NCI-H2081 treated with DMSO at 0.1 percent for 48 hours (cell line): ENCODE measurements at places on chromosomes 1 and 21.

- DNase-seq: no peak
Observed at GRCh38 chr1:6899621-6900020, 114.4 kb downstream of the CAMTA1 start.

DNA sequence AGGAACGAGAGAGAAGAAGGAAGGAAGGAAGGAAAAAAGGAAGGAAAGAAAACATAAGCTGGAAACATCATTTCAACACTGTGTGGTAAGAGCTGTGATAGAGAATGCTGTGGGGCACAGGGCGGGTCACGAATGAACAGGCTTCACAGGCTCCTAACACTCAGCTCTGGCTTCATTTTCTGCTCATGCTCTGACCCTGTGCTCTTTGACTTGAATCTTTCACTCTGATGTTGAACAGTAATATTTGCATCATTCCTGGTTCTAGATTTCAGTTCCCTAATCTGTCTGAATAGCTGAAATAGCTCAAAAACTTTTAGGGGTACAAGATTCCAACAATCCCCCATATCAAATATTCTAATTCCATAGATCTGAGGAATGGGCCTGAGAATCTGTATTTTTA is 207.3 kb downstream of the LHX8 start:
- no peak for DNase-seq

DNA sequence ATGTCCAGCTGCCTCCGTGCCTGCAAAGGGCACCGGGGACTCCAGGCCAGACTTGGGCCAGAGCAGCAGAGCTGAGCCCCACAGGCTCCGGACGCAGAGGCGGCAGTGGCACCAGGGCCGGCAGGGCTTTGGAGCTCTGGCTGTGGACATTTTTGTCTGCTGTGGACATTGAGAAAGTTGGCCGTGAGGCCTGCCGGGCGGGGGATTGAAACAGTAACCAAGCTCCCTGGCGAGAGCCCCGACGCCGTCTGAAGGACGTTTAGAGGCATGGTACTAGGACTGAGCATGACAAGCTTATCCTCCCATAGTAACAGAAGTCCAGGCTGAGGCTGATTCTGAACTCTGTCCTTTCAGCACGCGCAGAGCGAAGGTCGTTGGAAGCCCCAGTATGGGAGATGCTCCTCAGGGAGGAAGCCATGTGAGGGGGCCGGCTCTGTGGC is 323.8 kb downstream of the AMY1C start:
- no peak for DNase-seq

DNA sequence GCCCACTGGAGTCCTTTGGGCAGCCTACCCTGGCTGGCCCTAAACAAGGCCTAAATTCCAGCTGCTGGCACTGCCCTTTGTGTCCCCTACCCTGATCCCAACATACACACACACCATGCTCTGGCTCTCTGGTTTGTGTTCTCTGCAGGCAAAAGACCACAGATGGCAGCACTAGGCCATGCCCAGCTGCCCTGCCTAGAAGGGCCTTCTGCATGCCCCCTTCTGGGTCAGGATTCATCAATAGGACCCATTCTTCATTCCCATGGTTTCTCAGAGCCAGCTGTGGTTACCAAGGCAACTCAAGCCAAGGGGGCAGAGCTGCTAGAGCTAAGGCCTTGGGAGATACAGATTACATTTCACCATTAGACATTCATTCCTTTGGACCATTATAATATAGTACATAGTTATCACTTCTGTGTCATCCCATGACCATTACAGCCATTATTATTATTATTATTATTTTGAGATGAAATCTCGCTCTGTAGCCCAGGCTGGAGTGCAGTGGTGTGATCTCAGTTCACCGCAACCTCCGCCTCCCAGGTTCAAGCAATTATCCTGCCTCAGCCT is 17.5 kb downstream of the ASAP3 start:
- no peak for DNase-seq

- DNase-seq: no peak
Observed at GRCh38 chr1:164707868-164708331, 148.9 kb downstream of the PBX1 start.

DNA sequence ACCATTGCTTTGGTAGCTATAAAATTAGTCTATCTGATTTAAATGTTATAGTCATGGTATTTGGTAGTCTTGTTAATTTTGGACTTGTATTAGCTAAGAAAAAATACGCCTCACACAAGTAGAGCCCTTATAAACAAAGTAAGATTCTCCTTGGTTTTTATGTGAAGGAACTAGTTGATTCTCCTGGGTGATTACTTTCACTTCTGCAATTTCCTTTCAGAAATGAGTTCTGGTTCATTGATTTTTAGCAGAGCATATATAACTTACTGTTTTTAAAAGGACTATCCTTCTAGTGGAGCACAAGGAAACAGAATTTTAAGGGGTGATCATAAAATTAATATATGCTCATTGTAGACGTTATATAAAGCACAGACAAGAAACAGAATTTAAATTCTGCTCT is 120.1 kb downstream of the BACH1 start:
- no peak for DNase-seq

DNA sequence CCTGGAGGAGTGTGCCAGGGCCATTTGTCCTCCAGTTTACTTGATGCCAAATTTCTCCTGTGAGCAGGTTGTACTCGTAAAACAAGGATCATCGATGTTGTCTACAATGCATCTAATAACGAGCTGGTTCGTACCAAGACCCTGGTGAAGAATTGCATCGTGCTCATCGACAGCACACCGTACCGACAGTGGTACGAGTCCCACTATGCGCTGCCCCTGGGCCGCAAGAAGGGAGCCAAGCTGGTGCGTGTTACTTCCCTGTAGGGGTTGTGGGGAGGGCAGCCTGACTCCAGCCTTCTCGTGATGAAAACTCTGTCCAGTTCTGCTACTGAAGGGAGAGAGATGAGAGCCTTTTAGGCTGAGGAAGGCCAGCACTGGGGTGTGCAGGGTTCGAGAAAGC is 2.2 kb downstream of the RPS8 start:
- DNase-seq: no peak

GRCh38 chr1:58290685-58291372 is 255.7 kb downstream of the OMA1 start:
- DNase-seq: no peak

- no peak for DNase-seq
Observed at GRCh38 chr1:155334962-155335361, 14.3 kb downstream of the RUSC1 start.

- no peak for DNase-seq
Observed at GRCh38 chr1:32256473-32257226, 5.6 kb downstream of the LCK start.

- DNase-seq: no peak
Observed at GRCh38 chr1:159704481-159704880, 9.9 kb downstream of the CRP start.

DNA sequence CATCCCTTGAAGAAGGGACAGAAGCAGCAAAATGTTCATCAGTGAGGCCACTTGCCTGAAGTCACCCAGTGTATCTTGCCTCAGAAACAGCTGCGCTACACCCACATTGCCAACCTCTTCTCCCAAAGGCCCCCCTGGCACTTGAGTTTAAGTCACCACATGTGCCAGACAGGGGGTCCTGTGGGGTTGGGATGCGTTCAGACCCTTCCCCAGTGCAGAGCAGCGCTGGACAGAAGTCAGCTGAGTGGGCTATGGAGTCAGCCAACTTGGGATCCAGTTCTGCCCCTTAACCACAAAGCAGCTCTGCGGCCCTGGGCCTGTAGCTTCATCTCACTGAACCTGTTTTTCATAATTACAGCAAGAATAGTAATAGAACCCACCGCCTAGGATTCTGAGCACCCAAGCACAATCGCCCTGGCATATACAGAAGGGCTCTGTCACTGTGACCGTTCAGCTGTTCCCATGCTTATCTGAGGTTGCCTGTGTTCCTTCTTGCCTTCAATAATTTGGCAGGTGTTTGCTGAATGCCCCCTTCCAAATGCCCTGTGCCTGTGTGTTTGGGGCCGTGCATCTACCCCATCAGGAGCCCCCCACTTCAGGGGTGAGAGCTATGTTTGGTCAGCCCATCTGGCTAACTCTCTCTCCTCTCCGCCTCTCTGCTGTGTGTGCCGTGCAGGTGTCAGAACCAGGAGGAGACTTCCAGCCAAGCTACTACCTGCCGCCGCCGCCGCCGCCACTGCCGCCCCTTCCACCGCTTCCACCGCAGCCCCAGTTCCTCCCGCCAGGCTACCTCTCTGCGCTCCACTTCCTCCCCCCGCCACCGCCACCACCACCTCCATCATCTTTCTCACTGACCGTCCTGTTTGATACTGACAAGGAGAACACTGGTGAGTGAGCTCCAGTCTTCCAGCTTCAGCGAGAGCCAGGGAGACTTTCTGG is 5.0 kb downstream of the DMRTB1 start:
- DNase-seq: no peak

DNA sequence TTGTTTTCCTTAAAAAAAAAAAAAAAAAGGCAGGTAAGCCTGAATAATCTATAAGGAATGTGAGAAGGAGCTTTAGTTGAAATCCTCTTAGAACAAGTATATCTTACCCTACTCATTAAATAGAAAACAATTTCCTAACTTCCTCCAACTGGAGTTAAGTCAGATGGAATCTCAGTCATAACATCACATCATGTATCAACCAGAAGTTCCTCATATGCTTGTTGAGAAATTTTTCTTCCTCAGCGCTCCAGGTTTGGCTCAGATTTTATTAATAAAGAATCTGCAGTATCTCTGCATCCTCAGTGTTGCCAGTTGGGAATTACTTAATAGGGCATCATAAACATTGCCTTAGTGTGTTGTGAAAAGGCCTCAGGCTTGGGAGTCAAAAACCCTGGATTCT is 37.6 kb downstream of the DUSP10 start:
- no peak for DNase-seq

DNA sequence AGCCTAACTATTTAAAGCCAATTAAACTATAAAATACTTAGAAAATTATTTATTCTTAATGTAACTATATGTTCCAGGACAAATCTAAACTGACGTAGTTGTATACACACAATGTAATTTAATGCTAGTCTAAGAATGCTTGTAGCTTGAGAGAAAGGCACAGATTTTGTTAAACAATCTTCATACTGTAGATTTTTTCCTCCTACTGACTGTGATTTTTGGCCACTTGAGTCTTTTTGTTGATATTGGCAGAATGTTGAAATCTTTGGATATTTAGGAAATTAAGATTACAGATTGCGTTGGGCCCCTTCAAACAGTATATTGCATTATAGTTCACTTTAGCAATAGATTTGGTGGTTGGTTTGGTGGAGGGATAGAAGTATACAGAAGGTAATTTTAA is 40.5 kb downstream of the ATF3 start:
- no peak for DNase-seq

DNA sequence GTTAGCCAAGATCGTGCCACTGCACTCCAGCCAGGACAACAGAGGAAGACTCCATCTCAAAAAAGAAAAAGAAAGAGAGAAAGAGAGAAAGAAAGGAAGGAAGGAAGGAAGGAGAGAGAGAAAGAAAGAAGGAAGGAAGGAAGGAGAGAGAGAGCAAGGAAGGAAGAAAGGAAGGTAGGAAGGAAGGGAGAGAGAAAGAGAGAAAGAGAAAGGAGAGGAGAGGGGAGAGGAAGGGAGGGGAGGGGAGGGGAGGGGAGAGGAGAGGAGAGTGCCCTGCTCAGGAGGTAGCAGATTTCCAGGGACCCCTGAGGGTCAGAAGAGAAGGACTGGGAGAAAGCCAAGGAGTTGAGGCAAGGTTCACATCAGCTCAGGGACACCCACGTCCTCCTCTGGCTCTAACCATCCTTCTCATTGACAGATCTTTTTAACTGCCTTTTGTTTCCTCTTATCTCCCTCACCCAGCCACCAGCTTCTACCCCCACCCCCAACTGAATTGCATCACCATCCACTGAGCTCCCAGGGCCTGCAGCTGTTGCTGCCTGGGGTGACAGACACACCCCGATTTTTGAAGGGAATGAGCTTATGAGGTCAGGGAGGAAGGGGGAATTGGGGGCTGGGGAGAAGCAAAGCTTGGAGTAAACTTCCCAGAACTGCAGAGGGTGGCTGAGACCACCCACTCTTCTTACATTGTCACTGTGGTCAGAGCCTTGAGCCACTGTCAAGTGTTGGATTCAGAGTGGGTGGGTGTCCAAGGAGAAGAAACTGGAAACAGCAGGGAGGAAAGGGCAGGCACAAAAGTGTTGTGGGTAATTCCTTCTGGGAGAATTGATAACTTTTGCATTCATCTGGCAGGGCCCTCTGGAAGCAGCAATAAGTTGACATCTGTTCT is 91.6 kb downstream of the GLUL start:
- no peak for DNase-seq

DNA sequence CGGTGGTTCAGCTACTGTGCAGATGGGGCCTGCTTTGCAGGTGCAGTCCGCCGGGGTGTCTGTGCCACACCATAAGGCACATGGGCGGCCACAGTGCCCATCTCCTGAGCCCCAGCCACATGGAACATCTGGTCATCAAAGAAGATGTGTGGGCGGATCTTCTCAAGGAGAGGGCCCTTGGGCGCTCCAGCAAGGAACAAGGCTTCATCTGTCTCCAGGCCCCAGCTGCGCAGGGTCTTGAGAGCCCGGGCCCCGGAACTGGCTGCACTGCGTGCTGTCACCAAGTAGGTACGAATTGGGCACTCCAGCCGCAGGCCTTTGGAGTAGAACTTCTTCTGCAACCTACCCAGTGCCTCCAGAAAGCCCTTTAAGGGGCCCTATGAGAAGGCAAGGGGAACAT is 12.8 kb downstream of the NT5C1A start:
- no peak for DNase-seq

GRCh38 chr21:45292399-45293219 is 4.9 kb upstream of the POFUT2 start:
- DNase-seq: no peak

DNA sequence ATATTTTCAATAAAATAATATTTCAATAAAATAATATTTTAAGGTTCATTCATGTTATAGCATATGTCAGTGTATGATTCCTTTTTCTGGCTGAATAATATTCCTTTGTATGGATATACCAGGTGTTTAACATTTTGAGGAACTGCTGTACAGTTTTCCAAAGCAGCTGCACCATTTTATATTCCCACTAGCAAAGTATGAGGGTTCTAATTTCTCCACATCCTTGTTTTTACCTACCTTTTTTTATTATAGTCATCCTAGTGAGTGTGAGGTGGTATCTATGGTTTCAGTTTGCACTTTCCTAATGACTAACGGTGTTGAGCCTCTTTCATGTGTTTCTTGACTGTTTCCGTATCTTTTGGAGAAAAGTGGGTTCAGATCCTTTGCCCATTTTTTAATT is 5.2 kb downstream of the DEGS1 start:
- no peak for DNase-seq

DNA sequence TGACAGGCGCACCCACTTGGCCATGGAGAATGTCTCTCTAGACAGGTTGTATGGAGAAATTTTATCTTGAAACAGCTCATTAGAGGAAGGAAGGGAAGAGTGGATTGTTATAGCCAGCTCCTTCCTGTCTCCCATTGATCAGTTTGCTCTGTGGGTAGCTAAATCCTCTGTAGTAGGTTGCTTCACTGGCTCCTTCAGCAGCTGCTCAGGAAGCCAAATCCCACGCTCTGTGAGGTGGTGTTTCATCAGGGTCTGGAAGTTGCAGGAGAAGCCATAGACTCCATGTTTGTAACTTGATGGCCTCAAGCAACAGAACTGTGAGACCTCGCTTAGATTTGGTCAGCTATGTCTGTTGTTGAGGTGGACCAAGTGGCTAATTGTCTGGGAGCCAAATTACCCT is 6.8 kb upstream of the NFYC start:
- no peak for DNase-seq
